ENCODE measurements at places on chromosomes 5 and 9.

DNA sequence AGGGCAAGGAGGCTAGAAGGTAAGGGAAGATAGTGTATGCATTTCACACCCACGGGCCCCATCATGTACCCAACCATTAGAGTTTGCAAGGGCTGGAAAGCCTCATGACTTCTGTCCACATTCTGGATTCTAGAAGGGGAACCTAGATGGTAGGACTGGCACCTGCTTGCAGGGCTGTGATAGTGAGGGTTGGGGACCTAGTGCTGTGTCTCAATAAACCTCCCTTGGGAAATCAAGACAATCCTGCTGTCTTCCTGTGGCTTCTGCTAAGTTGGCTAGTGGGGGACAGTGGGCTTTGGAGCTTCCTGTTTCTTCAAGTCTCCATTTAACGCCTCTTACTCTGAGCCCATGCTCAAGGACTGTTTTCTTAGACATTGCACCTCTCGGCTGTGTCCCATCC lies 43.6 kb upstream of the SYNPO start:
- no peak for DNase-seq

DNA sequence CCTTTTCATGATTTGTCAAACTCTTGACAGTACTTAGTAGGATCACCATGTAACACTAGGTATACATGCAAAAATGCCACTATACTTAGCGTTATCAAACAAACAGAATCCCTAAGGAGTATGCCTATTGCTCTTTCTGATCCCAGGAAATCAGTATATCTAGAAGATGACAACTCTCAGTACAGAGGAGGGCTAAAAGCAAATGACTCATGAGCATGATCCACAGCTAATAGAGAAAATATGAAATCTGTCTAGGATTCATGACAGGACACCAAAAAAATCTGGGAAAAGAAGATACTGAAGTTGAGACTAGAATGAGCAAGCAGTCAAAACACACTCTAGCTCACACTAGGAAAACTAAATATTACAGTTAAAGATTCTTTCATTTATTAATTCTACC lies 89.2 kb downstream of the RAPGEF6 start:
- no peak for DNase-seq

DNA sequence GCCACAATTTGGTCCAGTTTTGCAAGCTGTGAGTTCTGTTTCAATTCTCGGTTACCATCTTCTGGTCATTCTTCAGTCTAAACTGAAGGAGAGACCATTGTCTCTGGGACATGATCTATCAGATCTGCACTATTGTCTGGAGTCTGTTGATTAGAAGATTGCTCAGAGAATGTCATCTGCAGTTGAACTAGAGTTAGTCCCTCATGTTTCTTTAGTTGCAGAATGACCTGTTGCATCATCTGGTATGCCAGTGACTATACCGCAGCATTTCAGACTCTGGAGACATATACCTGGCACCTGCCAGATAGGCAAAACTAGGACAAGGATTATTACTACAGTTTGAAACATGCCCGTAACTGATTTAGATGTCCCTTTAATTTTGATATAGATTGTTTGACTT lies 194.8 kb downstream of the LRRC70 start:
- DNase-seq, result no peak

DNA sequence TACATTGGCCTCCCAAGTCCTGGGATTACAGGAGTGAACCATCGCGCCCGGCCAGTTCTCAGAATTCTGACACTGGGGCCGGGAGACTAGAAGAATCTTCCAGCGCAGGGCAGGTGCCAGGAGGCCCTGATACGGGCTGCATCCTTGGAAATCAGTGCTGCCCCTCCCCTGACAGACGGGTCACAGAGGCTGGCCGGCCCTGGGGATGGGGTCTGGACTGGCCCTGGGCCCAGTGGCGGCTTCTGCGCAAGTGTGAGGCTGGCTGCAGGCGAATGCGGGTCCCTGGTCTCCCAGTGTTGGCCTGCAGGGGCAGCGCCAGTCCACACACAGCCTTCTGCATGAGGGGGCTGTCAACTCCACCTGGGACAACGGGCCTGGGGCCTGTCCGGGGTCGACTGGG lies 831 bp upstream of the TBC1D9B start:
- DNase-seq, result no peak

GRCh38 chr9:31030741-31031202 lies 1353.7 kb upstream of the ACO1 start:
- DNase-seq, result no peak

DNA sequence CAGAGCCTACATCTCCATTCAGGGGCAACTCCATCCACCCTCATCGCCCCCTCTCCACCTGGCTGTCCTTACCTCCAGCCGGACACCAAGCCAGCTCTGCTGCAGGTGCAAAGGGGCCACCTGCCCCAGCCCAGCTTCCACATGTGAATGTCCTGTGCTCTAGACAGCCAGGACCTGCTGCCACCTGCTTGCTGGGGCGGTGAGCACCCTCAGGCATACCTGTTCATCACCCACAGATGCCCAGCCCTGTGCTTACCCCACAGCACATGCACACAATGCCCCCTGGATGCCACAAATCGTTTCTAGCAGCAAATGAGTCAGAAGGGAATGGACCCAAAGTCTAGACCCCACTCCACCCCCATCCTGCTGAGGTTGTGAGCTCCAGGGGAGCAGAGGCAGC lies 13.3 kb upstream of the NKD2 start:
- DNase-seq, result no peak

DNA sequence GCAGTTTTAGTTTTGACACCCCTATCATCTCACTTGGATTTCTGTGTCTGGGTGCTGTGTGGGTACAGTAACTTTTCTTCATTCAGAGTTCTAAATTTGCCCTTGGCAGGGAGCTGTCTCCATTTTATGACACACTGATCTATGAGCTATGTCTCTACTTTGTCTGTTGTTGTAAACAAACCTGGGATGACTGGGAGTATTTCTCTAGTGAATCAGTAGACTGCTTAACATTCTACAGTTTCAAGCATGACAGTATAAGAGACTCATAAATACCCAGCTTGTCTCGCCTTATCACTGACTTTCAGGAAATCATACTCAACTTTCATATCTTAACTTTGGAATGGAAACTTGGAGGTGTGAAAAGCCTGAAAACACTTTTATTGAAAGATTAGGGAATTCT lies 212.1 kb upstream of the NUDT12 start:
- DNase-seq, result no peak

DNA sequence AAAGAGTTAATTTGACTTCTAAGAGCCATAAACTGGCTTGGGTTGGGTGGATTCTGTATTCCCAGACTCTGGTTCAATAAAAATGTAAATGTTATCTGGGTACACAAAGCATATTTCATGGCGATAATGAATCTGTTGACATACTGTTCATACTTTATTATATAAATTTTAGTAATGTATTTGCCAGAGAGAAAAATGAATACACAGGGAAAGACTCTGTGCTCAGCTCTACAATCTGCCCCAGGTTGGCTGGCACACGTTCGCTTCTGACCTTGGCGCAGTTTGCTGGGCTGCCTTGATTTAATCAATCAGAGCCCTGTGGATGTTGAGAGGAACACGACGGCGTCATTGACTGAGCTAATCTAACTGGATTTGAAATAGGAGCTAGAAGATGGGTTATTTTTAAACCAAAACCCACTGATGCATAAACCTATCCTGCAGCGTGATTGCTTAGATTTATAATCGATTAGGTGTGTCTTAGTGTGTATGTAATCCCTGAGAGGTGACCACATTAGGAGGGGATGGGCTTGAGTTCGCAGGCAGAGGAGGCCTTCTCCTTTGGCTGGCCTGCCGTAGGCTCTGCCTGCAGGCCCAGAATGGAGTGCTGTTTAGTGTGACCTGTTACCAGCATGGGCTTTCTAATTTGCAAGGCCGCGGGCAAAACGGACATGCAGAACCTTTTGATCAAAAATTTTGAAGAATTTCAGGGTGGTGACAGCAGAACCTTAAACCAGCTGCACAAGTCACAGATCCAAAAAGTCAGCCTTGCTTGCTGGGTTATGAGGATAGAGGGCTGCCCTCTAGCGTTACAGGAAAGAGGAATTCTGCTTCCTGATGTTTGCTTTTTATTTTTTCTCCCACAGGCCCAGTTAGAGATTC lies 3.9 kb upstream of the ADCY2 start:
- DNase-seq, result no peak

DNA sequence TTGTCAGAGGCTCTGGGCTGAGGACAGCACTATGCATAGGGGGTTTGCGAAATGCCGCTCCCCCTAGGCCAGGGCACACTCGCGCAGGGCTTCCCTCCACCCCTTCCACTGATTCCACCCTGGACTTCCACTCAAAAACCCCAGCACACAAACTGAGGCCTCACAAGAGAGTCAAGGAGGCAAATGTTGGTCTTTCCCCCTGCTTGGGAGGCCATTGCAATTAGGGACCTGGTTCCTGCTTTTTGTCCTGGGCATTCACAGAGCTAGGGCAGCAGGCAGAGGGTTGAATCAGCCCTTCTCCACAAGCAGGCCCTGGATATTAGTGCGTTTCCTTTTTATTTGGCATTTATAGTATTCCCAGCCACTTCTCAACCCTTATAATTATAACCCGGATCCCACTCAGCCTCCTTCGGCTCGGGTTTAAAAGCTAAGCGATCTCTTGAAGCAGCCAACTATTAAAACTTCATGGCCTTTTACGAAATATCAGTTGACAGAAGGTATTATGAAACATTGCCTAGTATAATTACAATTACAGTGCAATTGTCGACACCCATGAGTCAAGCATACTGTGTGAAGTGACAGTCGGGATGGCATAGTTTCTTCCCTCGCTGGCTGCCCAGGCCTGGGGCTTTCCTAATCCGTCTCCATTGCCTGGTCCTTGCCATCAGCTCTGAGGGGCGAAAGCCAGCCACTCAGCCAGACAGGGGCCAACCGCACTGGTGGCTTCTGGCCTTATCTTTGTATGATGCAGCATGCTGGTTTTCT lies 285.5 kb upstream of the MAP3K1 start:
- no peak for DNase-seq

GRCh38 chr5:142386137-142387023 lies 61.6 kb upstream of the SPRY4 start:
- DNase-seq, result no peak

- no peak for DNase-seq
Observed at GRCh38 chr5:153794327-153794726, 244.4 kb downstream of the FAM114A2 start.

DNA sequence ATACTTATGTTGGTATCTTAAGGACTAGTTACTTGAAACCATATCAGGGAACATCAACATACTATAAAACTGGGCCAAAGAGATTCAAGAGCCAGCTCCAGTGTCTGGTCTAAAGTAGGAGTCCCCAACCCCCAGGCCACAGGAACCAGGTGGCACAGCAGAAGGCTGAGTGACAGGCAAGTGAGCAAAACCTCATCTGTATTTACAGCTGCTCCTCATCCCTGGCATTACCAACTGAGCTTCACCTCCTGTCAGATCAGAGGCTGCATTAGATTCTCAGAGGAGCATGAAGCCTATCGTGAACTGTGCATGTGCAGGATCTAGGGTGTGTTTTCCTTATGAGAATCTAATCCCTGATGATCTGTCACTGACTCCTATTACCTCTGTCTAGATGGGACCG lies 581.6 kb upstream of the CDH9 start:
- DNase-seq, result no peak

DNA sequence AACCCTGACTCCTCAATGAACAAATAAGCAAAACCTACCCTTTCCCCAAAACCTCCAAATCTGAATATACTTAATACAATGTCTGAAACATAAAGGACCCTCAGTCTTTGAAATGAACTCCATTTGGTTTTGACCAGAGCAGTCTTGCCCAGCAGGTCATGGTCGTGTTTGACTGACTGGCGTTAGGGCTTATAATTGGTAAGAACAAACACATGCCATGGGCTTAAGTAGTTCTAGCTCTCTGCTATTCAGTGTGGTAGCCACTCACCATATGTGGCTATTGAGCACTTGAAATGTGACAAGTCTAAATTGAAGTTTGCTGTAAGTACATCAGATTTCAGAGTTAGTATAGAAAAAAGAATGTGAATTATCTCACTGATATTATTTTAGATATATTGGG lies 42.1 kb downstream of the LRRTM2 start:
- no peak for DNase-seq

DNA sequence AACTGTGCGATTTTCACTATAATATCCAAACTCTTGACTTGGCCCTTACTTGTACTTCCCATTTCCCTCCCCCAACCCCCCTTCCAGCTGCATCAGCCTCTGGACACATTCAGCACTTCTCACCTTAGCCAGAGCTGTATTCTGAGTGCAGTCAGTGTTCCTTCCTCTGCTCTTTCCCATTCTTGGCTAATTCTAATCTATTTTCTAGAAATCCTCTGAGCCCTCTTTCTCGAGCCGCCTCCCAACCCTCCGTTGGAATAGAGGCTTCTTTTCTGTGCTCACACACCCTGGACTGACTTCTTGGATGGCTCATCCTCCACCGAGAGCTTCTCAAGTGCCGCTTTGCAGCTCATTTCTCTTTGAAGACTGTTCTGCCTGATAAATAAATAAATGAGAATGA lies 188.8 kb downstream of the NTRK2 start:
- DNase-seq, result no peak

- DNase-seq, result no peak
Observed at GRCh38 chr5:8239198-8239597, 370.2 kb downstream of the MTRR start.

DNA sequence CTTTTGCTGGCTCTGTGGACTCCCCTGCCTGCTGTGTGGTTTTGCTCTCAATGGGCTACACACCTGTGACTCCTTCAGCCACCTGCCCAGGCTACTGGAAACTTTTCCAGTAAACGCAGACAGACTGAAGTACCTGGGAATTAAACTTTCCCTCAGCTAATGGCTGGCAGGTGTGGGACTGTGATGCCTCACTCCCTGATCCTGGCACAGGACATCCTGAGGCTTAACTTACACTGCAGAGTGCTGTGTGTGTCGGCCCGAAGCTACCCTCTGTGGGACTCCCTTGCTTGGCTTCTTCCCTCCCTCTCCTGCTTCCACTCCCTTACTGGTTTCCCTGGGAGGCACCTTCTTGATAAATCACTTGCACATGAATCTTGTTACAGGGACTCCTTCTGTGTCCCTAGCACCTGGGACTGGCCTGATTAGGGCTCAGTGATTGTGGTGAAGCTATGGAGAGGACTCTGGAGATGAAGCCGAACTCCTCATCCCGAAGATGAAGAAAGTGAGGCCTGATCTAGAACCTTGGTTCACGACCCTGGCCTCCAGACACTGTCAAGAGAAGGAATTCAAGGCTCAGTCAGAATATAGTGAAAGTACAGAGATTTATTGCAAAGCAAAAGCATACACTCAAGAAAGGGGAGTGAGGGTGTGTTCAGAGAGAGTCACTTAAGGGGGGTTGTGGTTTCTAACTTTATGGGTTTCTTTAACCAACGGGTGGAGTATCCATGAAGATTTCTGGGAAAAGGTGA lies 113.4 kb upstream of the ALDH1B1 start:
- no peak for DNase-seq

- peak; percentile 68 for DNase-seq
Observed at GRCh38 chr5:135565725-135566421, 12.9 kb downstream of the CXCL14 start.

DNA sequence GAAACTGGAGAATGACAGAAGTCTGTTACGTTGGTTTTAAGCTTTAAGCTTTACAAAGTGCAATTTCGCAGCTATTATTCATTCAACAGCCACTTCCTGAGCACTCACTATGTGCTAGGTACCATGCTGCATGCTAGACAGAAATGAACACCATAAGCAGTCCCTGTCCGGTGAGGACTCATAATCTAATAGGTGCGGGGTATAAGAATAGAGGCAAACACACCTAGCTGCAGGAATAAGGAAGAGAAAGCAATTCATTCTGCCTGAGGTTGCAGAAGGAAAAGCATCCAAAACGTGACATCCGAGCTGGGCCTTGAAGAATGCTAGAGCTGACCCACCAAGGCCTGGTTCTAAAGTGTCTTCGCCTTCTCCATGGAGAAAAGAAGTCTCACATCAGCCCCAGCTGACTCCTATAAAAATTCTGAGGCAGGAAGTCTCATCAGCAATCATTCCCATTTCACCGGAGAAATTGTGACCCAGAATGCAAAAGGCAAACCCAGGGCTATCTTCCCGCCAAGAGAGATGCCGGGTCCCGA lies 542 bp downstream of the FKBP15 start:
- DNase-seq, result no peak
